Activated CD4-positive, alpha-beta T cell treated with anti-CD3 and anti-CD28 coated beads, Interleukin-2, amount 50 U/mL, for 16 hours (primary cell): ENCODE measurements at places on chromosomes 7 and 10.

DNA sequence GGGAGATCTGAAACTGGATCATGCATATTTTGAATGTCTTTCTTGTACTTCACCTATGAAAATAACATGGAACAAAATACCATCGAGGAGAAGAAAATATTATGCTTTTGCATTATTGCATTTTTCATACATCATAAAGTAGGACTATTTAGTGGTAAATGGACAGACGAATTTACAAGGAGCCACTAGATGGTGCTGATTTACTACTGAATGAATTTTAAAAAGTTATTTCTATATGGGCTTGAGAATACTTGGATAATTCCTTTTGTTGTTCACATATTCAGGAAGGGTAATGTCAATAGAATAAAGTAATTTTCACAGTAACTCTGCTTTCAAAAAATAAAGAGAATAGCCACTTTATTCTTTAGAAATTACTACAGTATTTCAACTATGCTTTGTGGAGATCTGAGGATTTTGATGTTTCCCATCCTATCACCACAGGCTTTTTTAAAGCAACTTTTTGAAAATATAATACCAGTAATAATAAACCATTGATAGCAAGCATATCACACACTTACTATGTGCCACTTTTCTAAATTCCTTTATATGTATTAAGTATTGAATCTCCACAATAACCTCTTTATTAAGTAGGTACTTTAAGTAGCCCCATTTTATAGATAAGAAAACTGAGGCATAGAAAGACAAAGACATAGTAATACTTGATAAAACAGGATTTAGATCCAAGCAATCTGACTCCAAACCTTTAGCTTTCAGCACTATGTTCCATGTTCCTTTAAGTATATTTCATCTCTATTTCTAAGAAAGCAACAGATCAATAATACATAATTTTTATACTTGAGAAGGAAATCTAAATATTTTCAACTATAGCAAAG is 38.6 kb downstream of the NEBL start:
- no peak for DNase-seq

GRCh38 chr7:43692582-43693373 is 36.5 kb downstream of the COA1 start:
- DNase-seq, result no peak

GRCh38 chr10:131677671-131678070 is 223.1 kb upstream of the PPP2R2D start:
- DNase-seq, result no peak

GRCh38 chr10:69969977-69970376 is 82.7 kb upstream of the MACROH2A2 start:
- no peak for DNase-seq
